ENCODE measurements at places on chromosomes 2 and 18.

DNA sequence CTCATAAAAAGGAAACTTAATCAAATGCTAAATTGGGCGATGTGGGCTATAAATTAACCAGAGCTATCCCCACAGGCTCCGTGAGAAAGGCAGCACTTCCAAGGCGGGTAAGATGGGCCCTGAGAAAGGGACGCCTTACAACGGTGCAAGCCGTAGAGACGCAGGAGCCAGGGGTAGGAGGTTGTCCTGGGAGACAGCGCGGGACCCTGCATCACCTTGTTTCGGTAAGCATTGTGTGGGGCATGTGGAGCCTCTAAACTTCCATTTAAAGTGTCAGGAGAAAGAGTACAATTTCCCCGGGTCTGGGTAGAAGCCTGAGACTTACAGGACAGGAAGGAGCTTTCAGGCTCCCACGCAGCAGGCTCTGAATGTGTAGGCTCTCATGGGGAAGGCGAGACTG, 1.2 kb upstream of the PER2 start:
- no peak for DNase-seq

DNA sequence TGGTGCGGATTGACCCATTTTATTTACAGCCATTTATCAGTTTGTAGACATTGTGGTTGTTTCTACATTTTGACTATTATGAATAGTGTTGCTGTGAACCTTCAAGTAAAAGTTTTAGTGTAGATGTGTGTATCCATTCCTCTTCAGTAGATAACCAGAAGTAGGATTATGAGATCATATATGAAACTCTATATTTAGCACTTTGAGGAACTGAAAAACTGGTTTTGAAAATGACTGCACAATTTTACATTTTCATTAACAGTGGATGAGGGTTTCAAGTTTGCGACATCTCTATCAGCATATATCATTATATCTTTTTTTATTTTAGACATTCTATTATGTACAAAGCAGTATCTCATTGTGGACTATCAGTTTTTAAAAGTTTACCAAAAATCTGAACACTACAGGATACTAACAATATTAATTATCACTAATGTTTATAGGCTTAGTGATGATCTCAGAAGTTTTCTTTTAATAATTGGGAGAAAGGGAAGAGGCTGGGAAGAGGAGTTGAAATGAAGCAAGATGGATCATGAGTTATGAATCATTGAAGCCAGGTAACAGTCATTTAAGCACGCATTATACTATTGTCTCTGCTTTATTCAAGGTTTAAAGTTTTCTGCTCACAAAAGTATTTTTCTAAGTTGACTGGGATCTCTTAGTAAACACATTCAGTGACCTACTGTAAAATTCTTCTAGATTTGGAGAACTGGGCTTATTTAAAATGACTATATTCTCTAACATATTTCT, 329.0 kb upstream of the LRATD1 start:
- DNase-seq: no peak

DNA sequence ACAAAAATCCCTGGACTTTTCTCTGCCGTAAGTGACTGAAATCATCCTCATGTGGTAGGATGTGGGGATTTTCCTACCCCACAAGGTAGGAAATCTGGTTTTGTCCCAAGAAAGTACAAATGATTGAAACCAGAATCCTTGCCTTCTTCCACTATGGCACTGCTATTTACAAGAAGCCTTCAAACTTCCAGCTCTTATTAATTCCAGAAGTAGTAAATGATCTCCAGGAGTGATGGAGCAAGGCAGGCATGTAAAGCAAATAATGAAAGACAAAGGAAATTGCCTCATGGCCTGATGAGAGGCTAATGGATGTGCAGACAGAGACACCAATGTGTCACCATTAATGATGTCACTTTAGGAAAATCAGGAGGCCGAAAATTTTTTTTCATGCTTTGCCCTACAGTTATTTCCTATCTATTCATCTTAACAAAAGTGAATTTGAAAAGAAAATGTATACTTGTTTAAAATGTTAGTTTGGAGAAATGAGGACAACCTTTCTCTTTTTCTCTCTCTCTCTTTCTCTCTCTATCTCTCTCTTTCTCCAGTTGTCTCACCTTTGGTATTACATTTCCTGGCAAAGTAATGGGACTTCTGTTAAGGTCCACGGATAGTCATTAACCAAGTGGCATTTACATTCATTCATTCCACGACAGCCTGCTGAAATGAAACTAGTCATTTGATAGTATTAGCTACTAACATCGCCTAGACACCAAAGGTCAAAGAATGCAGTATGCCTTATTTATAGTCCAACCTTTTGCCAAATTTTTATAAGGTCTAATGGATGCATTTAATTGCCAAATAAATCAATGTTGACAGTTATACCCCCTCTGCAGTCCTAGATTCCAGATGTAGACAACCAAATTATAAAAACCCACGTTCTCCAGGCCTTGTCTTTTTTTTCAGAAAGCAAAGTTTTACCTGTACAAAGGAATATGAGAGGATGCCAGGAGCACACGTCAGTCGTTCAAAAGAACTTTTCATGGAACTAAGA, 5.0 kb upstream of the EVA1A start:
- DNase-seq: no peak

DNA sequence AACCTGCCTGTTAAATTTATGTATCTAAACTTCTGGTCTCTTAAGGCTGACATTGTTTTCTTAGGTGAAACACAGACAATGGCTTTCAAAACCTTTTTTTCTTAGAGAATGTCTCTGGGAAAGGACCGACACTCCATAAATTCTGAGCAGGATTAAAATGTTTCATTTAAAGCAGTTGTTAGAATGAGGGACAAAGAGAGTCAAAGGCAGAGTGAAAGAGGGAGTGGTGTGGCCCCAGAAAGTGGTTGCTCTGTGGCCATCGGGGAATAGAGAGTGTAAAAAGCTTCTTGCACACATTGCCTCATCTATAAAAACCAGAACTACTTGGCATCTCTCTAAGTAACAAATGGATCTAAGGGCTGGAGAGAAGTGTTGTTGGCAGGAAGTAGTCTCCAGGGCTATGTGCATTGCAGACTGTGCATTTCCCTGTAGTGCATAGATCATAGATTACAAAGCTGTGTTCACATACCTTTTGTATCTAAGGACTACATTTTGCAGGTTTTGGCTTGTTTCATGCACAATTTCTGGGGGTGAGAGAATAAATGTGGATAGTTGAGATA, 3.6 kb downstream of the RPRM start:
- no peak for DNase-seq

DNA sequence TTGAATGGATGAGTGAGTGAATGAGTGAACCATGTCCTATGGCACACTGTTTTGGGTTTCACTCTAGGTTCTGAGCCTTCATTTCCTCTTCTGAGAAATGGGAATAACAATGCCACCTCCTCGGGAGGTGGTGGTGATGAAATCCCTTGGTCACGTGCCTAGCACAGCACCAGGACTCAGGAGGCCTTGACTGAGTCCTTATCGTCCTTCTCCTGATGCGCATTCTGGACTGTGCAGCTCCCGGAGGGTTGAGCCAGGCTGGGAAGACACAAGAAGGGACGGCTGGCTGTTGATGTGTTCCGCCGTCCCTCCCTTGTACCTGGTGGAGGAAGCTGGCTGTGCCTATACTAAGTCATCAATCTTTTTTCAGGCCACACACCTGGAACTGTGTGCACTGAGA, 437.3 kb downstream of the ZNF521 start:
- no peak for DNase-seq

DNA sequence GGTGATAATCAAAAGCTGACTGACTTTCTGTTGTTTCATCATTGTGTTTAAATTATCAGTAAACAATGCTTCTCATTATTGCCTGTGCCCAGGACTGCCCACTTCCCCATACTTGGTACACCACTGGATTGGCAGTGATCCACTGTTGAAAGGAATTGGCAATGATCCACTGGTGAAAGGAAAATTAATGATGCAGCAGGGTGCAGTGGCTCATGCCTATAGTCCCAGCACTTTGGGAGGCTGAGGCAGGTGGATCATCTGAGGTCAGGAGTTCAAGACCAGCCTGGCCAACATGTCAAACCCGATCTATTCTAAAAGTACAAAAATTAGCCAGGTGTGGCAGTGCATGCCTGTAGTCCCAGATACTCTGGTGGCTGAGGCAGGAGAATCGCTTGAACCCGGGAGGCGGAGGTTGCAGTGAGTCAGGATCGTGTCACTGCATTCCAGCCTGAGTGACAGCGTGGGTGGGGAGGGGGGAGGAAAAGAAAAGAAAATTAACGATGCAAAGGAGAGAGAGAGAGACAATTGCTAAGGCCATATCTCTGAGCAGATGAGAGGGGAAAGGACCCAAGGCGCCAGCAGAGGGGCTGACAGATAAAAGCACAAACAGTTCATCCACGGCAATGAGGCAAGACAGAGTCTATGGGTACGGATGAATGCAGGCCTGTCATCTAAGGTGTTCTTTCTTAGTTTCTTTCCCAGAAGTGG, 10.2 kb upstream of the GTF2A1L start:
- no peak for DNase-seq

DNA sequence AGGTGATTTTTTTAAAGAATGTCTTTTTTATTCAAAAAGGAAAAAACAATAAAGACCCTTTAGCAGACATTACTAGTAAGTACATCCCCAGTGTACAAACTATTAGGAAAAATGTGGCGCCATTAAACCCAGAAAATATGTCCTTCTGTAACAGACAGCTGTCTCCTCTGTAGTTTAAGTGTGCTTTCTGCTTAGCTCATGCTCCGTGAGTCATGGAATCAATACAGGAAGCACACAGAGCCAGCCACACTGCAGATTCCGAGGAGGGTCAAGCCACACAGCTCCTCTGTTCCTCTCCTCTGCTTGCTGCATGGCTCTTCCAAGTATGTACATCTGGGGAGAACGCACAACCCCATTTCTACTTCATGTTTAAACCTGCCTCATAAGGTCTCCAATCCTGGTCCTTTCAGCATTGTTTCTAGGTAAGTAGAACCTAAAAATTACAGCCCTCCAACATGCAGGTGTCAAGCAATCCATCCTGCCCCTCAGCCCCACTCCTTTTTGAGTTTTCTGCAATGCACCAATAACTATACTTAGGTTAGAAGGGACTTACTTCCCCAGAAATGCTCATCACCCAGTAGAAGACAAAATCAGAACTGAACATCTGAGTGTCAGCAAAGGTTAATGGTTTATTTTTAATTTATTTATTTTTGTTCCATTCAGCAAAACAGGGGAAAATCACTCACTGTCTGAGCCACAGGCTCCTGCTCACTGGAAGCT, 37.5 kb downstream of the ACVR1 start:
- no peak for DNase-seq

DNA sequence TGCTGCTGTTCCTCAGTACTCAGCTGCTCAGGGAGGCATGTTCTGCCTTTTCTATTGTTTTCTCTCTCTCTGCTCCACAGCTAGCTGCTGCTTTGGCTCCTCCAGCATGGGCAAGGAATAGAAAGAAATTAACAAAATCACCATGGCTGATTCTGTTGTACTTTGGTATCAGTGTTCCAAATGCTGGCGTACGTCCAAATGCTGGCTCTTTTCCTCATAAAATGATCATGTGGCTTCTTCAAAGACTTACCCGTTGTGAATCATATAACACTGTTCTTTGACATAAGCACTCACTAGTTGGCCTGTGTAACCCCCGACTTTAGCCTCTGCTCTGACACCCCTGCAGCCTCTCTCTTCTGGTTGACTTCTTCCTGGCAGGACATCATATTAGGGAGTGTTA, 547.6 kb downstream of the CPS1 start:
- DNase-seq: no peak

DNA sequence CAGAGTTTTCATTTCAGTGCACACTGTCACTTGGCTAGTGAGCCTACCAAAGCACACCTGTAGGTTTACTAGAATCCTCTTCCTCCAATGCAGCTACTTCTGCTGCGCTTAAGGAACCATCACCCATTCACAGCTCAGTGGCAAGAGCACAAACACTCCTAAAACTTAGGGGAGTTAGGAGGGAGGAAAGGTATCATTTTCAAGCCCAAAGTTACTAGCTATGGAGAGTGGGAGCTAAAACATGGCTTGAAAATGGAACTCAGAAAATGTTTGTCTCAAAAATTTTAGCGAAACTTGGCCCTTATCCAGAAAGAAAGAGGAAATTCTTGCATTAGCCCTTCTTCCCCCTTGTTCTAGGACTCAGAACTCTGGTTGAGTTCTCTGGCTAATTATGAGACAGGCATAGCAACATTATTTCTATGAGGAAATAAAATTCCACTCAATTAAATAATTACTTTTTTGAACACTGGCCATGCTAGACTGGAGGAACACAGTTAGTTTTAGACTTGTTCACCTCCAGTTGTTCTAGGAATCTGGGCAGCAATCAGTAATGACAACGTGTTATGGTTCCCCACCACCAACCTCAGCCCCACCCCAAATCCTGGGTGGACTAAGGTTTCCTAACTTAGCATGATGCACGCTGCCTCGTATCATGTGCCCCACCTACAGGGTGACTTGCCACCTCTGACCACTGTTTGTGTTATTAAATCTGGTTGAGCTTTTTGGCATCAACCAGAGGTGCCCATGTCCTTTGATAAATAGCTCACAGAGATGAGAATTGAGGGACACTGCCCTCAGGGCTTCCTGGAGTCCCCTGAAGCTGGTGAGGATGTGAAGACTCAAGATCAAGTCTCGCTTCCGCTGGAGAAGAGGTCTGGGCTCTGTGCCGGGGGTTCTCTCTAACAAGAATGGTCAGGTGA, 32.8 kb downstream of the LPIN2 start:
- DNase-seq: no peak

GRCh38 chr18:66727991-66728390, 124.1 kb upstream of the CDH19 start:
- no peak for DNase-seq

GRCh38 chr18:68035774-68036522, 519.4 kb upstream of the DSEL start:
- no peak for DNase-seq

DNA sequence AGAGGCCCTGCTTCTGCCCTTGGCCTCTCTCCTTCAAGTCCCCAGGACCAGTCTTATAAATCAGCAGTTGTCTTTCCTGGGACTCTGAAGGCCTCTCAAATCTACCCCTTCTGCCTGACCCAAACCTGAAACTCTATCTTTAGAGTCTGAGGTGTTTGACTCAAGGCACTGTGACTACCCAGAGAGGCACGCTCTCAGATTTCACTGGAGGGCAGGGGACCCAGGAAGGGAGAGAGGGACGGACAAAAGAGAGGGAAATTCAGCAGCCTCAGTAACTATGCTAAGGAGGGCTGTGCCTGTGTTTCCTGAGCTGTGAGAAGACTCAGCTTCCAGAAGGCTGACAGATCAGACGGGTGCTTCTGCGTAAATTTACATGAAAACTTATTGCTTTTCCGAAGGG, 217.8 kb downstream of the HAUS1 start:
- no peak for DNase-seq
